ENCODE measurements at places on chromosomes 6 and 20.
A peak's percentile ranks its signal among the peaks of the same experiment; 100 is the strongest.

DNA sequence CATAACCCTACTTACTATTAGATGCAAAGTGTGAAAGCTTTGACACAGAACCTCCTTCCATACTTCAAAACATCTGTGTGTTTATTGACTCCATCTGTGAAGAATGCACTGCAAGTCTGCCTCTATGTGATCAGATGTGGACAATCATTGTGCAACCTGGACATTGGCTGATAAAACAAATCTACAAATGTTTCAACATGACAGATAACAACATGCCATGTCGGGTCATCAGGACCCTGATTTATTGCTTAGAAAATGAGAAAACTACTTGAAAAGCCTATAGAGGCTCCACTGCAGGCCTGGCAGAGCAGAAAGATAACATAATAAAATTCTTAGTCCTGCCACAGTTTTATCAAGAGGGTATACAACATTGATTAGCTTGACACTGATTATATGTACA lies 1286.4 kb downstream of the GRIK2 start:
- no peak for DNase-seq

GRCh38 chr6:40957616-40958492 lies 81.2 kb downstream of the UNC5CL start:
- DNase-seq, result peak; percentile 46

DNA sequence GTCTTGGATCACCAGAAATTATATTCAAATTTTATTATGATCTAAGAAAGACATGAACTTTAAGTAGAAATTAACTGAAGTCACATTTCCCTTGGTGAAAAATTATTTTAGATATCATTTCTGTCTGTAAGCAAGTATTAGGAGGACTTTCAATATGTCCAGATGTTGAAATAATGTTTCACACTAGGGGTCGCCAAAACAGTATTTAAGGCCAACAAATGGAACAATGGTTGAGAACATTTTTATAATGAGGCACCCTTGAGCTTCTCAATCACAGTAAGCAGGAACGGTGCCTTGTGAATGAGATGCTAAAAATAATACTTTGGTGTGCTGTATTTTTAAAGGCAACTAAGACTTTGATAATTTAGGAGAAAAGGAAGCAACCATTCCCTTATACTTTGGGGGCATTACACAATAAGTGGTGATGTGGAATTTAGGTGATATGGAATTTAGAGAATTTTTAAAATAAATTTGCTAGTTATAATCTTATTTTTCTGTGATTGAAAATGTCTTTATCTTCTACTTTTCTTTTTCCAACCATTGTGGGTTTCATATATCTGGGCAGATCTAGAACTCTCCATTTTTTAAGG lies 9.6 kb upstream of the SF3B5 start:
- peak; percentile 29 for DNase-seq

DNA sequence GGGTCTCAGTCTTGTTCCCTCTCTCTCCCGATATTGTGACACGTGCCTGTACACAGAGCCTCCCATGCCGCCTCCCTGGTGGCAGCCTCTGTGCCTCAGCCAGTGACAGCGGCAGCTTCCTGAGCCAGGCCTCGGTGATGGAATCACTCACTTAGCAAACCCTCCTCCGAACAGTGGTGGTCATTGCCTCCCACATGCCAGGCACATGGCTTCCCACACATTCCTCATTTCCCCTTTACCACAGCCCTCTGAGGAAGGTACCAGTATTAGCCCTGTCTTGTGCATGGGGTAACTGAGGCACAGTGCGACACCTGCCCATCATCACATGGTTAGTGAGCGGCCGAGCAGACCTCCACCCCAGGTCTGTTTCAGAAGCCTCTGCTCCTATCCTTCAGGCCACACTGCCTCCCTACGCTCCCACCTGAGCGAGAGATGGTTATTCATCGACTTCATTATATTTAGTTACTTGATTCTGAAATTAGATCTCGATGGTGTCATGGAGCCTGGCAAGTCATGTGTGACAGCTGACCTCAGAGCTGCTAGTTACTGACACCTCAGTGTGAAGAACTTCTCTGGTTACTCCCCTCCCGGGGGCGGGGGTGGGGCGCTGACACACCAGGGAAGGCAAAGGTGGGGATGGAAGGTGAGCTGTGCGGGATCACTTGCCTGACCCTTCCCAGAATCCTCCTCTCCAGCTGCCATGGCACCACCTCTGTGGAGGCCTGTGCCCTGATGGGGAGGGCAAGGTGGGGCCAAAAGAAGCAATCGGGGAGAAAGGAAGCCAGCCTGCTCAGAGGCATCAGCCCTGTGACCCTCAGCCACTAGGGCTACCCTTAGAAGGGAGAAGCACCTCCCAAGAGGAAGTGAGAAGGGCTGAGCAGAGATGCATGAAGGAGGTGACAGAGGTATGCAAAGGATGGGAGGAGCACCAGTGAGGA lies 17.9 kb downstream of the MDGA1 start:
- no peak for DNase-seq

- DNase-seq, result no peak
Measured at GRCh38 chr6:103677290-103677689, 1182.4 kb downstream of the HACE1 start.

- no peak for DNase-seq
Measured at GRCh38 chr6:57159127-57159526, 13.0 kb upstream of the BAG2 start.

DNA sequence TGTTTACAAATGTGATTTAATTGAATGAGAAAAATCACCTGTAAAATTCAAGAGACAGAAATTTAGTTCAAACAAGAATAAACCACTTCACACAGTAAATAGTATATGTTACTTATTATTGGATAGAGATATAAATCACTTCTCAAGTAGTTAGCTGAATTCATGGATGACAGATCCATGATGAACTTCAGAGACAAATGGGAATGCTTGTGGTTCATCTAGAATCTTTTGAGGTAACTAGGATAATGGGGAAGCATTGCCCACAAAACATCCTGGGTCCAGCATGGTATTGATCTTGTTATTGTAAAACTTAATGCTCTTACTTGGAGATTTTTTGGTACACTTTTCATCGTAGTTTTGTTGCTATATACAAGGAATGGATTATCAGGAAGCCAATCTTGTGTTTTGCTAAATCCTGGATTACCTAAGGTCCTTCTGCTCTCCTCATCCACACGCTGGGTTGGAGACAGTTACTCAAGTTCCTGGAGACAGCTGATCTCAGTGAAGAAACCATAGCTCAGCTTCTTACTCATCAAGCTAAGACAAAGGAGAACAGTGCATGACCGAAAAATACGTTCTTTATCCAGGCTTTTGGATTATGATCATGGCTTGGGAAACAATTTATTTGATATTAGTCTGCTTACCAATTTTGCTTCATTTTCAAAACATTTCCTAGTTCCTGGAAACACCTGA lies 142.5 kb upstream of the PREP start:
- DNase-seq, result no peak

DNA sequence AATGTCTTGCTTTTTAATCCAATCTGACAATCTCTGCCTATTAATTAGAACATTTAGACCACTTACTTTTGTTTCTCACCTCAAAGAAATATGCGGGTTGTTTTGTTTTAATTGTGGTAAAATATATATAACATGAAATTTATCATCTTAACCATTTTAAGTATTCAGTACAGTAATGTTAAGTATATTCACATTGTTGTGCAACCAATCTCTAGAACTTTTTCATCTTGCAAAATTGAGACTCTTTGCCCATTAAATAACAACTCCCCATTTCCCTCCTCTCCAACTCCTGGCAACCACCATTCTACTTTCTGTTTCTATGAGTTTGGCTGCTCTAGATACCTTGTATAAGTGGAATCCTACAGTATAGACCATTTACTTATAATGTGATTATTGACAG lies 13.8 kb upstream of the TCP11 start:
- DNase-seq, result no peak

- DNase-seq, result no peak
Measured at GRCh38 chr6:129955584-129955983, 62.8 kb upstream of the L3MBTL3 start.

DNA sequence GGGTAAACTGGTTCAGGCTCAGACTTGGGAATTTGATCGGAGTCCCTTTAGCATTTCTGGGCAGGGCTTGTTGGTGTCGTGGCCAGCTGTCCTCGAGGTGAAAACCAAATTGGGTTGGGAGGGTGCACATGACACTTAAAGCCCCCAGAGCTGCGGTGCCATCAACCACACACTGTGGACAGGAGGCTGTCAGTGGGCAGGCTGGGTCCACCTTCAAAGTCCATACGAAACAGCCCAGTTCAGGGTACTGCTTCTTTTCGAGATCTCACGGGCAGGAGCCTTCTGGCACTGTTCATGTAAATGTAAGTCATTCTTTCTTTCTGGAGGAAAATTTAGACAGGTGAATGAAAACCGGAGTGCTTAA lies 7.0 kb downstream of the SYNJ2 start:
- no peak for DNase-seq

DNA sequence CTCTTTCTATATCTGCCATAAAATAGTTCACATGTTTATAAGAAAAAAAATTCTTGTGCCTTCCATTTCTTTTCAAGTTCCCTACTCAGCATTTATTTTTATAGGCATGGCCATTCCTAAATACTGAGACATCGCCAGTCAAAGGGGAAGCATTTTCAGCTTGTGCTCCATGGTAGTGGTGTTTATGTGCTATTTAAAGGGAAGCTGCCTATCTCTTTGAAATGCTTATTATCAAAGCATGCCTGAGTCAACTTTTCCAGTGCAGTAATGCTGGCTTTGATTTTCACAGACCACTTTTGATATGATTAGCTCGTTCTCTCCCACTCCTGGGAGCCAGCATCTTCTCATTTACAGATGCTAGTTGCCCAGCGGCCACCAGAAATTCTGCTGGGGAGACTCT lies 124.1 kb upstream of the RIN2 start:
- DNase-seq, result no peak

GRCh38 chr6:7189101-7189758 lies 81.5 kb downstream of the RREB1 start:
- DNase-seq, result no peak

Measured in AG04450 (cell line).